Bronchial epithelial cell (primary cell): ENCODE measurements at places on chromosomes 4 and X. TPM values are rescaled to one million over a fixed set of nuclear protein-coding genes. Genes with fewer than 3 reads are reported as not detected.
A peak's percentile ranks its signal among the peaks of the same experiment; 100 is the strongest.

FAM47E gene
- total RNA-seq, result 0.26 and 0.38 TPM in 2 replicates

KIT gene
- total RNA-seq, result under 0.01 TPM in 1 of 2 replicates, not detected in the other

CITED1 gene
- 0.26 TPM in 1 of 2 replicates, not detected in the other for total RNA-seq

DNA sequence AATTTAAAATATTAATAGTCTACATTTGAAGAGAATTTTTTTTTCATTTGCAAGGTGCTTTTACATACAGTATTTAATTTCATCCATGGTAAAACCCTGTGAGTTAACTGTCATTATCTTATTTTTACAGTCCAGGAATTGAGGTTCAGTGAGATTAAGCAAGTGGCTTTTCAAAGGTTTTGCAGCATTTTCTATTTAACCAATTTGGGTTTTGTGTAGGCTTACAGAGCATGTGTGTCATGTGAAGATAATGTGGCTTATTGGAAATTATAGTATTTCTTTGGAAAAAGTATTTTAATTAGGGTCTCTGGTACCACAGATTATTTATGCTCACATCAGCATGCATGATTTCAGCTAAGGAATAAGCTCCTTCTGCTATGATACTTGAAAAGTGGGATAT, 4.5 kb downstream of the XK start:
- DNase-seq, result no peak

DNA sequence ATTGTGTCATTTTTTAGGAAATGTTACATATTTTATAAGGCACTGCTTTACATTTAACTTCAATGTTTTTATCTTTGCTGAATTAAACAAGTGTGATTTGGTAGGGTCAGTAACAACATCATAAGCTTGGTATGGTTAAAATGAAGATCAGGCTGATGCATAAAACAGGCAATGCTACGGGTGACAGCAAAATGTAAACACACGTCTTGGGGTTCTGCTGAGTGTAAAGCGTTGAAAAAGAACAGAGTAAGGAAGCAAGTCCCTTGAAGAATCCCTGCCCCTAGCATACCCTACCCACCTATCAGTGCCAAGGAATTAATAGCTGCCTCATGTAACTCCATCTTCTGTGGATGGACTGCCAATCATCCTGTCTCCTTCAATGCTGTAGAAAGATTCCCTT, 157.0 kb downstream of the CBLL2 start:
- DNase-seq, result no peak

GRCh38 chr4:48375651-48376304, 34.4 kb downstream of the SLAIN2 start:
- DNase-seq, result peak; percentile 94

DNA sequence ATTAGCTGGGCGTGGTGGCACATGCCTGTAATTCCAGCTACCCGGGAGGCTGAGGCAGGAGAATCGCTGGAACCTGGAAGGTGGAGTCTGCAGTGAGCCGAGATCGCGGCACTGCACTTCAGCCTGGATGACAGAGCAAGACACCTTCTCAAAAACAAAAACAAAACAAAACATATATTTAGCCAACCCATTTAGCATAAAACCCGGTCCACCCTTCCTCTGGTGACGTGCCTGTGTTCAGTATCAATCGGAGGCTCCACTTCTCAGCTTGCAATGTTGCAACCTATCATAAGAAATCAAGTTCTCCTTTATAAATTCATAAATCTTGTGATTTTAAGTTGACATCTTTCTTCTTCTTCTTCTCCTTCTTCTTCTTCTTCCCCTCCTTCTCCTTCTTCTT, 73.9 kb downstream of the SLC34A2 start:
- no peak for DNase-seq

GRCh38 chrX:15873566-15873965, 19.0 kb upstream of the AP1S2 start:
- no peak for DNase-seq

REPS2 gene
- 0.38 and 0.79 TPM in 2 replicates for total RNA-seq

NAA11 gene
- total RNA-seq, result not detected in 2 replicates

ERCC6L gene
- under 0.01 and 0.13 TPM in 2 replicates for total RNA-seq

DNA sequence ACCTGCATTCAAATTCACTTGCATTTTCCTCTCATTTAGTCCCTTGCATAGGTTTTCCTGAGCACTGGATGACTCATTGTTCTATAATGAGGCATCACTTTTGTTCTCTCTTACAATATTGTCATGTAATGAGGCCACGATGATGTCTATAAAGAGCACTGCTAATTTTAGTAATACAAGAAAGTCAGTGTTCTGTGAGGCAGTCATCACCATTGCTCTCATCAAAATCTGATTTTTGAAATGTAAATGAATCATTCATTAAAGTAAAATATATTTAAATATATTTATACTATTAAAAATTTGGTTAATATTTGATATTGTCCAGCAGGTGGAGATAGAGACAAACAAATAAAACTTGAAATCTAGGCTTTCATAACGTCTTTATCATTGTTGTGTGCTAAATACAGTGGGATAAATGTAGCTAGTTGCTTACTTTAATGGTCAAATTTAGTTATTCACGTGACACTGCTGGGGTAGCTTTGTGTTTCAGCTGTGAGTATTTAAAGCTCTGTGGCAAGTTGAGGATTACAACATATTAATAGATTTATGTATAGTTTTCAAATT, 15.4 kb downstream of the HMGB2 start:
- DNase-seq, result peak; percentile 77

GRCh38 chr4:37392521-37393255, 148.1 kb downstream of the NWD2 start:
- DNase-seq, result peak; percentile 17

- no peak for DNase-seq
Observed at GRCh38 chr4:83858131-83858530, 322.2 kb downstream of the GPAT3 start.

DNA sequence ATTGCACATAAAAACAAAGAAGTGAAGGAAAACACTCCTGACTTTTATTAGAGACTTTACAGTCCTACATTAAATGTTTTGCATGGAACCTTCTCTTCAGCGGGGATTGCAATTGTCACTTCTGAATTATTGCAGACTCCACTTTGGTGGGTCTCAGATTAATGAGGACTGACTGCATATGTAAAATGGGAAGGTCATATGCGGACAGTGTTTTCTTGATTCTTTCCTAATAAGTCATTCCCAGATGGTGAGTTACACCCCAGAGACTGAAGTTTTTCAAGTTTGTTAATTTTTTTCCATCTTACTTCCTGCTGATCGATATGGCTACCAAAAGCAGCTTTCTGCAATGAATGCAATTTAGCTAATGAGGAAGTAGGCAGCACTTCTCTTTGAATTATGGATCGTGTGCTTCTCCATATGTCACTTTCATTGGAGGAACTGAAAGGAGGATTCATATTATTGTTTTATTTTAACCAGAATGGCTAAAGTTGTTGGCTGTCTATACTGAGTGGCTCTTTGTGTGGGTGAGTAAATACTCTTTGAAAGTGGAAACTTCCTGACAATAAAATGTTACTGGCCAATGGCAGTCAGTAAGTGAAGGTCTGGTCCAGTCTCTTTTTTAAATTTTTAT, 119.3 kb upstream of the CLNK start:
- DNase-seq, result no peak

DNA sequence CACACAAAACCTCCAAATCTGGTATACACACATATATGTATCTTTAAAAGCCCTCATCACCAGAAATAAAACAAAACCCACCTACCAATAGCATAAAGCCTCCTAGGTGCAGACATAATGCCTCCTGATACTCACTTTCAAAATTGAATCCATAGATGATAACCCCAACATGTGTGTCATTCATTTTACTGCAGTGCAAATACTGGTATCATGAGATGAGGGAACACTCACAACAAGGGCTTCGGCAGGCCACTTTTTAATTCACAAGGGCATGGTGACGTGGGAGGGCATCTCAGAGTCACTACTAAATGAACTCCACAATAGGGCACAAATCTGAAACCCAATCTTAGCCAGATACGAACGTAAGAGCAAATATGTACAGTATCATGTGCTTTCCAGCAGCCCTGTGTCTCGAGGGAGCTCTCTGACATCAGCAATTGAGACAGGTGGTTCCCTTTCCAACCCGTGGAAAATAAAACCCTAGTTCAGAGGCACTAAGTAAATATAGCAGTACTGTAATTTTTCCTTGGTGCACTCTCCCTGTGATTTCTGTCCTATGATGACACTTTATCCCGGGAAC, 14.1 kb upstream of the PPARGC1A start:
- no peak for DNase-seq

JCHAIN gene
- not detected in 2 replicates for total RNA-seq

C4orf51 gene
- total RNA-seq, result not detected in 2 replicates

DNA sequence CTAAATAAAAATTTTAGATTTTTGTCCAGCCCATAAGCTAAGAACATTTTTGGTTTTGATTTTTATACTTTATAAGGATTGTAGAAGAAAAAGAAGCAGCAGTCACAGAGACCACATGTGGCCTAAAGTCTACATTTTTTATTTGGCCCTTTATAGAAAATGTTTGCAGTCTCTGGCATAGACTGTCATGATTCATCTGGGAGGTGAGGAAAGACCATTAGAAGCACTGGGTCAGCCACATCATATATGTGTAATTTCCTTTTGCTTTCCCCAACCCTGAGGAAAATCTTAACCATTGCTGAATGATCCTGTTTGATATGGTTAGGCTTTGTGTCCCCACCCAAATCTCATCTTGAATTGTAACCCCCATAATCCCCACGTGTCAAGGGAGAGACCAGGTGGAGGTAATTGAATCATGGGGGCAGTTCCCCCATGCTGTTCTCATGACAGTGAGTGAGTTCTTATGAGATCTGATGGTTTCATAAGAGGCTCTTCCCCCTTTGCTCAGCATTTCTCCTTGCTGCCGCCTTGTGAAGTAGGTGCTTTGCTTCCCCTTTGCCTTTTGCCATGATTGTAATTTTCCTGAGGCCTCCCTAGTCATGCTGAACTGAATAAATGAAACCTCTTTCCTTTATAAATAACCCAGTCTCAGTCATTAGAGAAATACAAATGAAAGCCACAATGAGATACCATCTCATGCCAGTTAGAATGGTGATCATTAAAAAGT, 12.1 kb upstream of the COPS4 start:
- DNase-seq, result peak; percentile 67

- DNase-seq, result peak; percentile 38
Observed at GRCh38 chr4:10093801-10094552, 22.6 kb downstream of the WDR1 start.

SPACA5 gene
- not detected in 2 replicates for total RNA-seq

- no peak for DNase-seq
Observed at GRCh38 chr4:2630556-2631273, 94.3 kb downstream of the FAM193A start.

SLC10A3 gene
- 7.4 and 13.4 TPM in 2 replicates for total RNA-seq

- DNase-seq, result peak; percentile 34
Observed at GRCh38 chrX:1481636-1482529, 29.2 kb upstream of the ASMTL start.

GRCh38 chr4:46124773-46125413, 1.0 kb upstream of the GABRG1 start:
- no peak for DNase-seq

DNA sequence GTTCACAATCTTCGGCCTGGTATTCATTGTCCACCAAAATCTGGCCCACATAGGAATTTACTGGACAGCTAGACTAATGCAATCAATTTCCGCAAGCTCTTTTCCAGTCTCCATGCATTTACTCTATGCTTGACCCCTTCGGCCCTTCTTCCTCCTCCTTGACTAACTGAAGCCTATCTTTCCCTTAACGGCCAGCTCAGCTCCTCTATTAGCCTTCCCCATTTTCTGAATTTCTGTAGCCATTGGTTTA, 1.2 kb upstream of the PHKA2 start:
- DNase-seq, result no peak

DNA sequence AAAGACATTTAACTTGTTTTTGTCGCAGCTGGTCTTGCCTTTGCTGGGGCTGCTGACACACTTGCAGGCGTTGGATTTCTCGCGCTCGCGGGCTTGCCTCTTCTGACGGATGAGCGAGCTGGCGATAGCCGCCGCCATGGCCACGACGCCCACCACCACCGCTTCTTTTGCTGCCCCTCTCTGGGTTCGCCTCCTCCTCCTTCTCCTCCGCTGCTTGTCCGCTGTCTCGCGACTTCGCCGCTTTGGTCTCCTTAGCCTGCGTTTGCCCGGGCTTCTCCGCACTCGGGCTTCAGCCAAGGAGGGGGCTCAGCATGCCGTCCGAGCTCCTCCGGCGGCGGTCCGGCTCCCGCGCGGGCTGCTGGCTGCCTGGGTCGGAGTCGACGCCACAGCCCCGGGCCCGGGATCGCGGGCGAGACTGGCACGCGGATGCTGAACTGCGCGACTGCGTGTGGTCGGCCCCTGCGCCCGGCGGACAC, 613 bp downstream of the FGF13 start:
- no peak for DNase-seq

- no peak for DNase-seq
Observed at GRCh38 chrX:40107291-40108161, 9.8 kb upstream of the BCOR start.

DNA sequence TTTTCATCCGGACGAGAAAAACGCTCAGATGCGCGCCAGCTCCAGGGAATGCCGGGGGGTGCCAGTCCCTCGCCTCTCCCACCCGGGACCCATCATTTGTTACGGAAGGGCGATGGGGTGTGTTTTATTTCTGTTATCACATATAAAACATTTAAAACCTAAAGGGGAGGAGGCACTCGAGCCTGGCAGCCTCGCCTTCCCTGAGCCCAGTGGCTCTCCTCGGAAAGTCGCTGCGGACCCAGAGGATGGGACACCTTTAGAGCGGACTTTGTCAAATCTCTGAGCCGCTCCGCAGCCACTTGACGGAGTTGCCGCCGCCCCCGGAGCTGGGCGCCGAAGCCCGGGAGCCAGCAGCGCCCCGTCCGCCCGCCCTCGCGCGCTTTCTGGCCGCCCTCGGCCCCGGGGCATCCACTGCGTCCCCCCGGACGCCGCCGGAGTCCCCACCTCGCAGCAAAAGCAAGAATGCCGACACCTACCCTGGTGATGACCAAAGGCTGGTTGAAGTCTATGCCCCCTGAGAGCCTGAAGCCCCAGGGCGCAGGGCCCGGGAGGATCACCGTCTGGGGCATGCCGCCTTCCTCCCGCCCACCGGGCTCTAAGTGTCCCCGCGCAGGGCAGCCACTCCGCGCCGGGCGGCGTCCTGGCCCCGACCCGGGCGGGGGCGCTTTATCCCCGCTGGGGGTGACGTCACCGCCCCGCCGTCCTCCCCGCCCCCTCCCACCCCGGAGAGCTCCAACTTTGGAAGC, at the start of gene PDLIM3:
PDLIM3 (minus strand) TSS at position 642 of the 746 bp plus-strand sequence; CDS start at position 569, 73 bp downstream.
- no peak for DNase-seq

DNA sequence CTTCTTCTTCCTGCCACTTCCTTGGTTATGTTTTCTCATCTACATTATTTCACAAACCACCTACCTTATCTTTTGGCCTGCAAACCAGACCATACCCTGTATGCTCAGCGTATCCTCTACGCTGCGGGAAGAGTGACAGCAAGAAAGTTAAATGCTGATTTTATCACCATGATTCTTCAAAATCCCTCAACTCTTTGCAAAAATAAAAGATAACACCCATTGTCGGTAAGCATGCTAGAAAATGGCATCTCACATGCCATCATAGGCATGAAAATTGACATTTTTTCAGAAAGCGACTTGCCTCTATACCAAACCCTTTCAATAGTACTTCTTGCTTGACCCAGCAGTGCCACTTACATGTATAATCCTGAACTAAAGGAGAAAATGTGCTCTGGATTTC, 102.0 kb downstream of the HPGD start:
- DNase-seq, result no peak

- DNase-seq, result no peak
Observed at GRCh38 chr4:170025523-170026252, 507 bp downstream of the MFAP3L start.

- peak; percentile 27 for DNase-seq
Observed at GRCh38 chr4:184472614-184473498, 1.5 kb downstream of the IRF2 start.
